ENCODE measurements at places on chromosomes 11 and 22.

DNA sequence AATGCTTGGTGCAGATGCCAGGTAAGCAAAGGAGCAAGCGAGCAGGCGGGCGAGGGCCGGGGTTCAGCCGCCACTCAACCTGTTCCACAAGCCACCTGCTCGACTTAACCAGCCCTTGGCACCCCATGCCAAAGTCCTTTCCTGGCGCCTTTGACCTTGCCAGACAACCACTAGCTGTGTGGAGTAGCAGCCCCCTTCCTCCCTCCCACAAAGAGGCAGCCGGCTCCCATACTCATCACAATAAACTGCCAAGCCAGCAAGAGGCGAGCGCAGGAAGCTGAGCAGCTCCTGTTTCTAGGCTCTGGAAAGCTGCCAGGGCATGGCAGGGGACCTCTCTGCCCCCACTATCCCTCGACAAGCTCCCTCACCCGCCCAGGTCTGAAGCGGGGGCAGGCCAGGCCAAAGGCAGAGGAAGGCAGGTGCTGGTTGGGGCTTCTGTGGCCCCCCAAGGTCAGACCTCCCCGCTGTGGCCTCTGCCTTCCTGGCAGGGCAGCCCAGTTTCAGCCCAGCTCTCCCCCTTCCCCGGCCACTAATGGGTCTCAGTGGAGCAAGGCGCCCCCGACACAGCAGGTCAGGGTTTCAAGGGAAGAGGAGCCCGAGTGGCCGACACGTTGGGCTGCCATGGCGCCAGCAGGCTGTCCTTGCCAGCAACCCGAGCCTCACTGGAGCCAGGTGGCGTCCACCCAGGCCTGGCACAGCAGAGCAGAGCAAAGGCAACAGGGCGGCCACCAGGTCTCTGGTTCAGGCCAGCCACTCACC is 15.3 kb downstream of the MACROD1 start:
- no peak for DNase-seq

DNA sequence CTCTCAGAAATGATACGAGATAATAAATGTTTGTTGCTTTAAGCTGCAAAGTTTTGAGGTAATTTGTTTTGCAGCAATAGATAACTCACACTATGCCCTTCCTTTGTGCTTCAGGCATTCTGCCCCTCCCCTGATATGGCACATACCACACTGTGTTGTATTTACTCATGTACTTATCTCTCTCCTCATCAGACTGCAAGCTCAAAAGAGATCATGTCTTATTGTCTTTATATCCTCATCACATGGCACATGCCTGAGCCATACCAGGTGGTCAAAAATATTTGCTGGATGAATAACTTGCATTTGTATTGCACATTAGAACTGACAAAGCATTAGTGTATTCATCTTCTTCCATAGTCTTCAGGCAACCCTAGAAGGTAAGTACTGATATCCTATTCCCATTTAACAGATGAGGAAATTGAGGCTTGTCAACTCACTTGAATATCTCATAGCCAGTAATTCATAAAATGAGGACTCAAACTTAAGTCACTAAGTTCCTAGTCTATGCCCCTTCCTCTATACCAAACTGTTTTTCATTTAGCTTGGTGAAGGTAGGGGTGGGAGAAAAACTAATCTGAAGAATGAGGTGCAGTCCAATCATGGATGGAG is 83.9 kb upstream of the EED start:
- no peak for DNase-seq

- DNase-seq = no peak
Observed at GRCh38 chr11:57471496-57471895, 11.2 kb downstream of the RTN4RL2 start.

DNA sequence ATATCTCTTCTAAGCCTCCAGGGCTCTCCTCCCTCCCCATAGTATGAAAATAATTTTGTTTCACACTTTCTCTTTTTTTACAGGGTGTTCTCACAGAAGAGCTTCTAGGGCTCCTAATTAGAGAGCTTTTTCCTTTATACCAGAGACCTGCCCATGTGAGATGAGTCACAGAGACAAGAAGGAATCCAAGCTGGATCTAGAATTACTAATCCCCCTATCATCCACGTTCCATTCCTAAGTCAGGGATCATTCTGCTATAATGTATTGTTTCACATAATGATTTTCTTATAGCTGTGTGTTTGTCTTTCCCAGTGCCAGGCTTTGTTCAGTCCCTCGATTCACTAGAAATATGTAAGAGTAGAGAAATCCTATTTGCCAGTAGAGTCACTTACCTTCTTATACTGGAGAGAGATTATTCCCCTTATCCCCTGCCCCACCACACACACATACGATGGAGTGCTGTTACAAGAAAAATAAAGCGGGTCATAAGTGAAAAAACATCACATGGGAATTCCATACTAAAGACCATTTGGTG is 778.3 kb upstream of the LRRC4C start:
- DNase-seq = peak; percentile 74

GRCh38 chr11:6353367-6353987 is 33.2 kb upstream of the CAVIN3 start:
- peak; percentile 14 for DNase-seq

- peak; percentile 50 for DNase-seq
Observed at GRCh38 chr11:96424693-96425092, 34.9 kb downstream of the JRKL start.

- no peak for DNase-seq
Observed at GRCh38 chr22:45462034-45462655, 40.5 kb upstream of the FBLN1 start.

- DNase-seq = no peak
Observed at GRCh38 chr22:49760630-49761571, 66.8 kb downstream of the BRD1 start.

- no peak for DNase-seq
Observed at GRCh38 chr22:36352803-36353507, 34.8 kb downstream of the MYH9 start.

- no peak for DNase-seq
Observed at GRCh38 chr22:37416389-37416788, 10.9 kb downstream of the ELFN2 start.

GRCh38 chr11:126716456-126717083 is 284.0 kb downstream of the KIRREL3 start:
- DNase-seq = peak; percentile 14
